ENCODE measurements at places on chromosomes 6 and 20.
A peak's percentile ranks its signal among the peaks of the same experiment; 100 is the strongest.

DNA sequence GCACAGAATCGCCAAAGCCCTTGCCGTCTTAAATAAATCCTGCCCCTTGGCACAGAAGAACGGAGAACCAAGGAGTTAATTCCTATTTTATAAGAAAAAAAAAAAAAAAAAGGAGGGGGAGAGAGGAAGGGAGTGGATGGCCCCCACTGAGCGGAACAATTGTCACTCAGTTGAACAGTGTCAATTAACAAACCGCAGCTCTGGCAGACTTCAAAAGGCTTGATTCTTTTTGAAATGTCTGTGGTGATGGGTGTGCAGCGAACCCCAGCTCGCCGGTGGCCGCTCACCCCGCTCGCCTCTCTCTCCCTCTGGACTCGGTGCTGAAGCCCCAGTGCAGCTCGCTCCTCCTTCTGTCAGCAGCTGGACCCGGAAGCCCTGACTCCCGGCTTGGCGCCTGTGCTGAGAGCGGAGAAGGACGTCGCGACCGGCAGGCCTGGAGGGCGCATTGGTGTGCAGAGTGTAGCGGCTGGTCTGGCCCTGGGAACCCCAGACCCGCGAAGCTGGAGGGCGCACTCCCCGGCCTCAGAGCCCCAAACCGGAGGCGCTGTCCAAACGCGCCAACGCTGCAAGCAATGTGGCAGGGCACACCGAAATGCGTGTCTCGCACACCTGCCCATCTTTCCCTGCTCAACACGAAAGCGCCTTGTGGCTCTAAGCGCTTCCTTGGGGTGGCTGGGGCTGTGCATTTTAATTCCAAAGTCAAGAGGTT lies 3.4 kb downstream of the LINC00237 start:
- H3K4me3 ChIP-seq, result peak overlapping the region; percentile 61
- no peaks in the 10 kb centered on the region for H3K36me3 ChIP-seq
- peaks cover 70% of the 10 kb centered on the region for H3K27me3 ChIP-seq
- H3K4me1 ChIP-seq, result peaks cover 34% of the 10 kb centered on the region
- H3K27ac ChIP-seq, result no peak overlapping the region

GRCh38 chr6:106785298-106785697 lies 155.9 kb downstream of the QRSL1 start:
- H3K27me3 ChIP-seq, result peaks cover 5% of the 10 kb centered on the region
- H3K4me3 ChIP-seq, result no peak overlapping the region
- H3K36me3 ChIP-seq, result no peaks in the 10 kb centered on the region
- H3K4me1 ChIP-seq, result no peaks in the 10 kb centered on the region

- no peaks in the 10 kb centered on the region for H3K4me1 ChIP-seq
- no peak for DNase-seq
- no peak overlapping the region for H3K4me3 ChIP-seq
- peaks cover 20% of the 10 kb centered on the region for H3K27me3 ChIP-seq
- no peak overlapping the region for H3K27ac ChIP-seq
These were observed 170.3 kb upstream of the PREP start for GRCh38 chr6:105573138-105573537.

- no peak overlapping the region for H3K4me3 ChIP-seq
- H3K27ac ChIP-seq, result no peak overlapping the region
- no peak for DNase-seq
- no peaks in the 10 kb centered on the region for H3K4me1 ChIP-seq
- no peaks in the 10 kb centered on the region for H3K36me3 ChIP-seq
These were observed 210.3 kb downstream of the TBX18 start for GRCh38 chr6:84554074-84554473.

- H3K27me3 ChIP-seq, result peaks cover 42% of the 10 kb centered on the region
- H3K4me3 ChIP-seq, result no peak overlapping the region
- DNase-seq, result no peak
- H3K4me1 ChIP-seq, result no peaks in the 10 kb centered on the region
- H3K27ac ChIP-seq, result no peak overlapping the region
These were observed 67.5 kb upstream of the MBOAT1 start for GRCh38 chr6:20279608-20280287.

DNA sequence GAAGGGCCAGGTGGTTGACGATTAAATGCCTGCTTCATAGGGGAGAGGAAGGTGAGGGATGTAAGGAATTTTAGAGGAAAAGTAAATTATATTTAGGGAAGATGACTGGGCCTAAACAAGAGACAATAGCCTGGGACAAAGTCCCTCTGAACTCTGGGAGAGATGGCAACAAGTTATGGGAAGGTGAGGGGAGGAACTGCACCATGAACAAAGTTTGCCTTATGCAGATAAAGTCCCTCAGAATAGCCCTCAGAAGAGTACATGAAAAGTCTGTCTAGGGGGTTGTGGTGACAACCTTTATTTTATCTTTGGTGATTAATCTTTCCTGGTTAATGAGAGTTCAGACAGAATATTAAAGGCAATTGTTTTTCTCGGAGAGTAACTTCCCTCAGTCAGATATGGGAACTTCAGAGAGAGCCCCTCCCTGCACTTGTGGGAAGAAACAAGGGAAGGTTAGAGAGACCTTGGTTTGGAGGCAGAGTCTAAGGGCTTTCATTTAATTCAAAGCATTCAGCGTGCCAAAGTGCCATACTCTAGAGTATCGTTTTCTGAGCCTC lies 27.1 kb upstream of the FAM217A start:
- no peak overlapping the region for H3K27ac ChIP-seq
- H3K27me3 ChIP-seq, result no peaks in the 10 kb centered on the region
- no peak for DNase-seq
- no peaks in the 10 kb centered on the region for H3K4me1 ChIP-seq

- H3K27ac ChIP-seq, result no peak overlapping the region
- H3K36me3 ChIP-seq, result no peaks in the 10 kb centered on the region
- H3K4me3 ChIP-seq, result no peak overlapping the region
- no peaks in the 10 kb centered on the region for H3K27me3 ChIP-seq
- DNase-seq, result no peak
These were observed 65.3 kb downstream of the RAMACL start for GRCh38 chr6:166520905-166521834.

DNA sequence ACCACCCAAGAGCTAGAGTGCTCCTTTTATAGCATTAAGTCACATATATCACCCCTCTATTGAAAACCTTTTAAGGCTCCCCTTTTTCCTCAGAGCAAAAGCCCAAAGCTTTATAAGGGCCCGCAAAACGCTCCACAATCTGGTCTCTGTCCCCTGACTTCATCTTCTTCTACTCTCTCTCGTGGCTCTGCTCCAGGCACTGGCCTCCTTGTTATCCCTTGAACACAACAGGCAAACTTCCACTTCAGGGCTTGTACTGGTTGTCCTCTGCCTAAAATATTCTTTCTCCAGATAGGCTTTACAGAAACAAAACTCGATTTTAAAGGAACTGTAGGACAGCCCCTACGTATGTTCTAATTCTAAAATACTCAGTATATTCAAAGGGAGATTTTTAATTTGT lies 44.0 kb upstream of the SPDEF start:
- H3K4me1 ChIP-seq, result peaks cover 20% of the 10 kb centered on the region
- H3K27me3 ChIP-seq, result no peaks in the 10 kb centered on the region
- no peak overlapping the region for H3K4me3 ChIP-seq
- DNase-seq, result no peak

- H3K27ac ChIP-seq, result no peak overlapping the region
- H3K4me1 ChIP-seq, result peaks cover 3% of the 10 kb centered on the region
- H3K27me3 ChIP-seq, result peaks cover 13% of the 10 kb centered on the region
- no peak overlapping the region for H3K4me3 ChIP-seq
- no peak for DNase-seq
These were observed 39.7 kb downstream of the SLC35D3 start for GRCh38 chr6:136961848-136962247.

DNA sequence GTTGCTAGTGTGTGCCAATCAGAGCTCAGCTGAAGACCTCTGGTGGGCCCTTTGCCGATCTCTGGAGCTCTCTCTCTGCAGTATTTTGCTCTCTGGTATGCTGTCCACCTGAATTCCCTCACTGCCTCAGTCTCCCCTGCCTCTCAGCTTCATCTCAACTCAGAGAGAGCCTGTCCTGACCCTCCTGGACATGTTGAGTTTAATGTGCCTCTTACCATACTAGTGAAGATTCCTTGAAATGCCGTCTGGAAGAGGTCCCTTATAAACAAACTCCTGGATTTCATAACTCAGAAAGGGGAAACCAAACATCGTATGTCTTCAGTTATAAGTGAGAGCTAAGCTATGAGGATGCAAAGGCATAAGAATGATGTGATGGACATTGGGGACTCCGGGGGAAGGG lies 231.1 kb upstream of the ZNF217 start:
- H3K4me1 ChIP-seq, result peaks cover 26% of the 10 kb centered on the region
- H3K36me3 ChIP-seq, result no peaks in the 10 kb centered on the region
- H3K27ac ChIP-seq, result no peak overlapping the region

DNA sequence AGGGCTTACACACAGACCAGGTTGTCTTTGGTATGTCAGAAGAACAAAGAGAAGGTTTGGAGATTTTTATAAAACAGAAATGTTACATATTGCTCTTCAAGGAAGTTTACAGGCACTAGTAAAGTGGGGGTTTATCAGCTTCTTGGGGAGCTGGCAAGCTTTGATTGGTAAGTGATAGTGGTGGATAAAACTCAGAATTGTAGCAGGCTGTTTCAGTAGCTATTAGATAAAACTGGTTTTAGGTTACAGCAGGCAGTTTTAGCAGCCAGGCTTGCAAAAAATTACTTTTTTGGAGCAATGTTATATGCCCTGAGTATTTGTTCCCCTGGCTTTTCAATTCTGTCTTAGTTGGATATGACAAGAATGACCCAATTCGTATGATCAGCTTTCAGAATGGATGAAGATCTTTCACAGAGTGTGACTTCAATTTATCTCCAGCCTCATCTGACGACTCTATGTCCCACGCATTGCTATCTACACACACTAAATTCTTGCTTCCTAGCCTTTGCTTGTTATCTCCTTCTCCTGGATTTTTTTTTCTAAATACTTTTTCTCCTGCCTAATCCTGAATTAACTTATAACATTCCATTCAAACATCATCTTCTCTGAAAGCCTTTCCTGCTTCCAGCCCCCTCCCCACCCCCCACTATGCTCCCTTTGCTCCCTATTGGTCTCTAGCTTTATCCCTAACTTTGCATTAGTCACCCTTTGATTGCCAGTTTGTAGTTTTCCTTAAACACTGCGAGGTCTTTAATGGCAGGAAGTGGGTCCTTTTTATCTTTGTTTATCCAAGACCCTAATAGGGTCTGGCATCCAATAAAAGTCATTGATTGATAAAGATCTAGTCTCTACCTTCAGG lies 1.0 kb upstream of the TOMM34 start:
- no peak for DNase-seq
- H3K27ac ChIP-seq, result peak overlapping the region; percentile 99
- peaks cover 66% of the 10 kb centered on the region for H3K4me1 ChIP-seq
- no peaks in the 10 kb centered on the region for H3K27me3 ChIP-seq
- H3K4me3 ChIP-seq, result peak overlapping the region; percentile 94

DNA sequence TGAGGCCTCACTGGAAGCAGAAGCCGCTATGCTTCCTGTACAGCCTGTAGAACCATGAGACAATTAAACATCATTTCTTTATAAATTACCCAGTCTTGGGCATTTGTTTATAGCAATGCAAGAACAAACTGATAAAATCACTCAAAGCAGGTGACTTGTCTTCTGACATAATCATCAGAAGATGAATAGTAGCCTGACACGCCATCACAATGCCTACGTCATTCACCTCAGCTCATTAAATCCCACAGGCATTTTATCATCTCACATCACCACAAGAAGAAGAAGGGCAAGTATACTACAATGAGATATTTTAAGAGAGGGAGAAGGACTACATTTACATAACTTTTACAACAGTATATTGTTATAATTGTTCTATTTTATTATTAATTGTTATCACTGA lies 3.1 kb upstream of the CAP2 start:
- H3K27me3 ChIP-seq, result peaks cover 50% of the 10 kb centered on the region
- no peak overlapping the region for H3K27ac ChIP-seq
- peaks cover 8% of the 10 kb centered on the region for H3K4me1 ChIP-seq
- no peak for DNase-seq

DNA sequence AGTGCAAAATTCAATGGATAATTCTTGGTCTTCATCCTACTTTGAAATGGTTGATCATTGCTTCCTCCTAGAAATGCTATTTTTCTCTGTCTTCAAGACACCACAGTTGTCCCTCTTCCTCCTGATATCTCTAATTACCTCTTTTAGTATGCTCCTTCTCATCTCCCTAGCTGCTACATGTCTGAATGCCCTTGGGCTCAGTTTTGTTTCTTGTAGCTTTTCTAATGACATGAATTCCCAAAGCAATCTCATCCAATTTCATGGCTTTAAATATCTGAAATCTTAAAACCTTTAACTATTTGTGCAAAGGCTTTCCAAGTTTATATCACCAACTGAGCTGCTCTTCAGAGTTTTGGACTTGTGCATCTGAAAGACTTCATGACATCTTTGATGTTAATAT lies 120.2 kb upstream of the RGS17 start:
- DNase-seq, result no peak
- H3K4me1 ChIP-seq, result no peaks in the 10 kb centered on the region
- no peak overlapping the region for H3K4me3 ChIP-seq

DNA sequence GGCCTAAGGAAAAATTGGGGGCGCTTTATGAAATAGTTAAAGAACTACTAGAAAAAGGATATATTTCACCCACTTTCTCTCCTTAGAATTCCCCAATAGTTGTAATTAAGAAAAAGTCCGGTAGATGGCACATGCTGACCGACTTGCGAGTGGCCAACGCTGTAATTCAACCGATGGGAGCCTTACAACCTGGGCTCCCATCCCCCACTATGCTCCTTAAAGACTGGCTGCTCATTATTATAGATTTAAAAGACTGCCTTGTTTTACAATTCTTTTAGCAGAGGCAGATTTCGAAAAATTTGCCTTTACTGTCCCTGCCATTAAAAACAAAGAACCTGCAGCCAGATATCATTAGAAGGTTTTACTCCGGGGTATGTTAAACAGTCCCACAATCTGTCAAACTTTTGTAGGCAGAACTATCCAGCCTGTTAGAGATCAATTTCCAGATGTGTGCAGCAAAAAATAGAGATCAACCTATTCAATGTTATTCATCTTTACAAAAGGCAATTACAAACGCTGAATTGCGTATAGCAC lies 58.5 kb upstream of the PRSS16 start:
- H3K36me3 ChIP-seq, result no peaks in the 10 kb centered on the region
- H3K27ac ChIP-seq, result peak overlapping the region; percentile 76
- peak overlapping the region; percentile 81 for H3K4me3 ChIP-seq
- H3K27me3 ChIP-seq, result peaks cover 2% of the 10 kb centered on the region
- DNase-seq, result peak; percentile 75

GRCh38 chr6:42572523-42572922 lies 8.7 kb downstream of the UBR2 start:
- peaks cover 31% of the 10 kb centered on the region for H3K36me3 ChIP-seq
- H3K4me3 ChIP-seq, result no peak overlapping the region
- H3K27ac ChIP-seq, result peak overlapping the region; percentile 53
- H3K4me1 ChIP-seq, result peaks cover 47% of the 10 kb centered on the region
- no peaks in the 10 kb centered on the region for H3K27me3 ChIP-seq
- no peak for DNase-seq
